ENCODE measurements at places on chromosomes 1 and 21. TPM values are rescaled to one million over a fixed set of nuclear protein-coding genes. Genes with fewer than 3 reads are reported as not detected.

DNA sequence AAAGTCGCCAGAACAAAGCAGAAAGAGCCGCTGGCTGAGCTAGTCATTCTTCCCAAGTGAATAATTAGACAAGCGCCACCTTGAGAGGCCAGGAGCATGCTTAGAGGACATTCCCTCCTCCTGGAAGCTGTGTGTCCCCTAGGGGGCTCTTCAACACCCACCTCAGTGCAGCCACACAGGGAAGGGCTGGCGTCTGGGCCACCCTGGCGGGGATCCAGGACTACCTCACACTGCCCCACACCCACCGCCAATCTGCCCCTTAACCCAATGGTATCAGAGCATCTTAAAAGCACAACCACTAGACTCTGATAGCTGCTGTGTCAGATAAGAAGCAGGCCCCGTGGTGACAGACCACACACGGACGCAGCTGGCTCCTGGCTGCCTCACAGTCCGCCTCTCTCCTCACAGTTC lies 24.9 kb downstream of the SETD4 start:
- no peak overlapping the region for H3K4me3 ChIP-seq
- no peak overlapping the region for H3K27ac ChIP-seq
- H3K27me3 ChIP-seq = no peaks in the 10 kb centered on the region
- no peaks in the 10 kb centered on the region for H3K4me1 ChIP-seq
- H3K36me3 ChIP-seq = no peaks in the 10 kb centered on the region
- DNase-seq = peak; percentile 52

DNA sequence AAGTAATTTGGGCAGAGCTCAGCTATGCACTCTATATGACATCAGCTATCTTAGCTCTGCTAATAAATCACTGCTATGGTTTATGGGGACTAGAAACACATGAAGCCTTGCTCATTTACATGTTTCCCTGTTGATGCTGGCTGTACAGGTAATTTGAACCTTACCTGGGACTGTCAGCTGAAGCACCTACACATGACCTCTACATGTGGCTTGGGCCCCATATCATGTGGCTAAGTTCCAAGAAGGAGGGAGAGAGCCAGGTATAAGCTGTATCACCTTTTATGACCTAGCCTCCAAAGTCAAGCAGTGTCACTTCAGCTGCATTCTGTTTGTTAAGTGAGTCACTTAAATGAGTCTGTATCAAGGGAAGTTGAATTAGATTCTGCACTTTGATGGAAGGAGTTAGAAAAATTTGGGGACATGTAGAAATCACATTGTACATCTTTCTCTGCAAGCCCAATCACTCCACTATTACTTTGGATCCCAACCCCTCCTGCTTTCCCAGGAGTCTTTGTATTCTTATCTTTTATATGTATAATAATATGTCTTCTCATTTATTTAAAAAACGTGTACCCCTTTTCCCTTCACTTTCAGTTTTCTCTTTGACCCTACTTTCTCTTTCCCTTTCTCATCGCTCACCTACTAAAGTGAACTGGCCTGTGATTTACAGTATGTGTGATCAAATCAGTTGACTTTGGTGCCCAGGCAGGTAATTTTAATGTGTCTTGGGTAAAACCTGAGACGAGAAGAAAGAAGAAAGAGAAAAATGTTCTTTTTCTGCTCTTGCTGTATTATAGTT lies 53.4 kb upstream of the PRKACB start:
- no peaks in the 10 kb centered on the region for H3K27me3 ChIP-seq
- no peaks in the 10 kb centered on the region for H3K36me3 ChIP-seq
- DNase-seq = no peak
- H3K27ac ChIP-seq = no peak overlapping the region
- no peak overlapping the region for H3K4me3 ChIP-seq

DNA sequence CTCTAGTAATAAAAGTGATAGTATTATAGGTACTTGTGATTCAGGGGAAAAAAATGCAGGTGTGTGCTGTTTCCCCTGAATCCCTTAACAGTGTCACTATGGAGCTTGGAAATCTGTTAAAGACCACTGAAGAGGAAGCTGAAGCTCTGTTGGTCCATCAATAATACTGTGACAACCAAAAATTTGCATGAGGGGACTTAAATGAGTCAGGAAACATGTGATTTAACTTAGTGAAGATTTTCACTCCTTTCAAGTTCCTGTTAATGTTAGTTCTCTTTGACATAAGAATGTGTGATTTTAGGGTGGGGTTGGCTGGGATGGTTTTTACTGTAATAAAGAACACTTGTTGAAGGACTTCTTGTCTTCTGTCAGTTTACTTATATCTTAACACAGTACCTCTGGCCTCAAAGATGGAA lies 32.0 kb downstream of the VANGL2 start:
- no peak for DNase-seq
- H3K27me3 ChIP-seq = no peaks in the 10 kb centered on the region
- H3K4me3 ChIP-seq = no peak overlapping the region
- H3K36me3 ChIP-seq = no peaks in the 10 kb centered on the region
- no peaks in the 10 kb centered on the region for H3K4me1 ChIP-seq

- H3K36me3 ChIP-seq = no peaks in the 10 kb centered on the region
- no peak overlapping the region for H3K27ac ChIP-seq
- no peaks in the 10 kb centered on the region for H3K4me1 ChIP-seq
- H3K27me3 ChIP-seq = no peaks in the 10 kb centered on the region
- H3K4me3 ChIP-seq = no peak overlapping the region
- DNase-seq = peak; percentile 60
These were observed 10.8 kb upstream of the SHISA4 start for GRCh38 chr1:201877877-201878401.

GRCh38 chr1:212977781-212978645 lies 27.7 kb downstream of the VASH2 start:
- DNase-seq = no peak
- H3K27ac ChIP-seq = no peak overlapping the region
- no peak overlapping the region for H3K4me3 ChIP-seq
- H3K4me1 ChIP-seq = peaks cover 22% of the 10 kb centered on the region
- no peaks in the 10 kb centered on the region for H3K36me3 ChIP-seq

- no peak overlapping the region for H3K4me3 ChIP-seq
- no peak for DNase-seq
- H3K4me1 ChIP-seq = no peaks in the 10 kb centered on the region
- no peaks in the 10 kb centered on the region for H3K36me3 ChIP-seq
These were observed 1806.0 kb downstream of the MRPL39 start for GRCh38 chr21:23801292-23801691.

- no peak for DNase-seq
- H3K4me1 ChIP-seq = peaks cover 19% of the 10 kb centered on the region
- no peaks in the 10 kb centered on the region for H3K36me3 ChIP-seq
- no peak overlapping the region for H3K4me3 ChIP-seq
- peaks cover 27% of the 10 kb centered on the region for H3K27me3 ChIP-seq
These were observed 158.8 kb upstream of the NFIA start for GRCh38 chr1:60923389-60924087.

DNA sequence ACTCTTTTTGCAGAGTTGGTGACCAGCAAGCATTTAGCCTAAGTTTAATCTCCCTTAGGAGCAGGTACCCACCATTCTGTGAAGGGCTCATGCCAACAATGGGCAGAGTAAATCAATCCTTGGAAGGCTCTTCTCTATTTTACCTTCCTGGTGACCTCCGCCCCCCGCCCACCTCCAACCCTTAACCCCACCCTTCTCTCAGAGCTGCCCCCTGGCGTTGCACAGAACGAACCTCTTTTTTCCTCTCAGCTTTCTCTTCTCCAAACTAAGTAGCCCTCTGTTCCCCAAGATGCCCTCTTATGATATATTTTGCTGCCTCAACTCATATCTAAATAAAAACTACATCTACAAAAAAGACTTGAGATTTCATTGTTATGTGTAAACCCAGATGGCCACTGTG lies 186.8 kb downstream of the SEC16B start:
- H3K27me3 ChIP-seq = no peaks in the 10 kb centered on the region
- no peaks in the 10 kb centered on the region for H3K36me3 ChIP-seq

DNA sequence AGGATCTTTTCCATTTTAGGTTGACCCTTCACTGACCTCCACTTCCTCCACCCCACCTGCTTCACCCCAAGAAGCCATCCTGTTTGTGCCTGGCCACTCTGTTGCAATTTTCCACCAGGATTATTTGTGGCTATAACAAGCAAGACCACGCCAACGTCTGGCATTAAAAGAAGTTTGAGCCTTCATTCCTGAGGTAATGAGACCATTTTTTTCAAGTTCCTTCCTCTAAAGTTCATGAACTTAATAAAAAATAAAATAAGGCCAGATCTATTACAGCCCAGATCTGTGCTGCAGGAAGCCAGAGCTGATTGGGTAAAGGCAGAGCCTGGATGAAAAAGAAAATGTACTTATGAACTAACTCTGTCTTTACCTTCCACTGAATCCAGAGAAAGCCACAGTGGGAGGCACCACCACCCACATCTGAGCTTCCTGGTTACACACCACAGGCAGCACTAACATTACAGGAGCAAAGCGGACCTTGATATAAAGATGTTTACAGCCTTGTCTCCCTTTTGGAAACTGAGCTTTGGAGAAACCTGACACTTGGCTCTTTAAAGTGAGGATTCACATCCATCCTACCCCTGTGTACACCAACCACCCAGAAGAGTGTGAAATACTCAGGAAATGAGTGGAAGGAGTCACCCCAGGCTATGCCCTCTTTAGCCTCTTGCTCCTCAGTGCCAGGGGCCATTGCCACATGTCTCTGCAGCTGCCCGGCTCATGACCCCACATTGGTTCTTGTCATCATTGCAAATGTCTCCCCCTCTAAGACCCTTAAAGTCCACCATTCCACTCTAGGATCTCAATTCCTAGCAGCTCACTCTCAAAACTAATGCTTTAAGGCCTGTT lies 293.6 kb downstream of the PLPP3 start:
- no peak overlapping the region for H3K4me3 ChIP-seq
- peaks cover 4% of the 10 kb centered on the region for H3K4me1 ChIP-seq
- no peak overlapping the region for H3K27ac ChIP-seq

DNA sequence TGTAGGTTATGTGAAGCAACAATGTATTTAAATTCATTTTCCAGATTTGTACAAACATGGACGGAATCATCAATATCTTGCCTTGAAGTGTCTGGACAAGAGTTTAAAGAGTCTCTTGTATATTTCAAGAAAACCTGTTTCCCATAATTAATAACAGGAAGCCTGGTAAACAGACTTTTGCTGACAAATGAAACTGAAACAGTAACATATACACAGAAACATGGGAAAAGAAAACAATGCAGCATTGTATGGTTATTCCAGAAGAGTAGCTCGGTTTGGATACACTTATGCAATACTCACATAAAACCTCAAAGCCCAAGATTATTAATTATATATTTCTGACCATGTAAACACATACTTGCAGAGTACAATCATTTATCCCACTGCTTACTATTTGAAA lies 265.5 kb downstream of the PTPRC start:
- H3K36me3 ChIP-seq = no peaks in the 10 kb centered on the region
- H3K27ac ChIP-seq = no peak overlapping the region

- H3K27me3 ChIP-seq = no peaks in the 10 kb centered on the region
- H3K27ac ChIP-seq = no peak overlapping the region
- H3K4me1 ChIP-seq = peaks cover 44% of the 10 kb centered on the region
- H3K36me3 ChIP-seq = no peaks in the 10 kb centered on the region
These were observed 85.2 kb upstream of the WLS start for GRCh38 chr1:68317543-68317942.

GRCh38 chr1:234643111-234643849 lies 33.3 kb upstream of the IRF2BP2 start:
- H3K27me3 ChIP-seq = no peaks in the 10 kb centered on the region
- DNase-seq = no peak
- no peaks in the 10 kb centered on the region for H3K4me1 ChIP-seq
- no peak overlapping the region for H3K4me3 ChIP-seq
- no peaks in the 10 kb centered on the region for H3K36me3 ChIP-seq

DNA sequence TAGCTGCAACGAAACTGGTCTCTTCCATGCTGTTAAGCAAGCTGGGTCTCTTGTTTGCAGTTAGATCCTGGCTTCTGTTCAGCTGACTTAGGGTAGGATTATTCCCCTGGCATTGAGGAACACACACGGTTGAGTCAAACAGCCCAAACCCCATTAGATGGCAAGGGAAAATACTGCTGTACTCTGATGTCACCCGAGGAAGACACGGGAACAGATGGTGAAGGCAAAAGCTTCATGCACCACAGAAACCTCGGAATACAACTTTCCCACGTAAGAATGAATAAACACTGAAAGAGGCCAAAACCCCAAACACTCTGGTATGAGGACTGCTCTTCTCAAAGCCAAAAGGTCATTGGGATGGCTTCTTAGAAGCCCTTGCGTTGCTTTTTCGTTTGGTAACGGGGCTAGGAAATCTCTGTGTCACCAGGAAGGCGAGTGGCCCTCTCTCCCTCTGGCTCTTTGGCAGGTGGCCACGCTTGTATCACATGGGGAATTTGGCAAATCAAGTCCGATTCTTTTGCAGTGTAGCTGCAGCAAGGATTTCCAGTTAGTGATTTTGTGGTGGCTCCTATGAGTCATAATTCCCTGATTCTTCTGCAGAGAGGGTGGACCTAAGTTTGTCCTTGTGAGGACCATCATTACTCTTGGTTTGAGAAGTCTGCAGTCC lies 16.7 kb upstream of the LYST start:
- no peaks in the 10 kb centered on the region for H3K36me3 ChIP-seq
- H3K4me1 ChIP-seq = no peaks in the 10 kb centered on the region
- DNase-seq = no peak

DNA sequence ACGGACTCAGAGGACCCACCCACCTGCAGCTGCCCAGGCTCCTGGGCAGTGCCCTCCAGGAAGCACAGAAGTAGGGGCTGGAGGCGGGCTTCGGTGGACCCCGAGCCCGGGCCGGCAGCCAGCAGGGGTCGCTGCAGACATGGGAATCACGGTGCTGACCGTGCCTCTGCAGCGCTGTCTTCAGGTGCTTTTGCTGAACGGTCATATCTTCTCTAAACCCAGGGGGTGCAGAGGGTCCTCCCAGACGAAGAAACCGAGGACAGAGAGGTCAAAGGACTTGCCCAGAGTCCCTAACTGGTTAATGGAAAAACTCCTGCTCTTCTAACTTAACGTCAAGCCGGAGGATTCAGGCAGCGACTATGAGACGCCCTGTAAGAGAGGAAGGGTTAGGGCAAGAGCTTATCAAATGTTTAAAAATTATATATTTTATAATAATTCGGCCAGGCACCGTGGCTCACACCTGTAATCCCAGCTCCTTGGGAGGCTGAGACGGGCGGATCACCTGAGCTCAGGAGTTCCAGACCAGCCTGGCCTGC lies 21.5 kb upstream of the LEFTY2 start:
- peak; percentile 82 for DNase-seq
- peaks cover 8% of the 10 kb centered on the region for H3K27me3 ChIP-seq
- H3K4me3 ChIP-seq = no peak overlapping the region
- H3K4me1 ChIP-seq = no peaks in the 10 kb centered on the region
- H3K36me3 ChIP-seq = no peaks in the 10 kb centered on the region

- H3K4me3 ChIP-seq = peak overlapping the region; percentile 85
- no peaks in the 10 kb centered on the region for H3K36me3 ChIP-seq
These were observed 55.5 kb upstream of the DNAJC6 start for GRCh38 chr1:65253800-65254319.

SLC44A5 gene
- 25.3 TPM for total RNA-seq

FLVCR1 gene
- total RNA-seq = 30.9 TPM

NTMT2 gene
- total RNA-seq = not detected

GCSAML gene
- total RNA-seq = not detected

LEFTY2 gene
- total RNA-seq = not detected

PAQR6 gene
- total RNA-seq = 5.0 TPM

Measured in neural progenitor cell (in vitro differentiated cells).